ENCODE measurements at places on chromosomes 6 and 20.

DNA sequence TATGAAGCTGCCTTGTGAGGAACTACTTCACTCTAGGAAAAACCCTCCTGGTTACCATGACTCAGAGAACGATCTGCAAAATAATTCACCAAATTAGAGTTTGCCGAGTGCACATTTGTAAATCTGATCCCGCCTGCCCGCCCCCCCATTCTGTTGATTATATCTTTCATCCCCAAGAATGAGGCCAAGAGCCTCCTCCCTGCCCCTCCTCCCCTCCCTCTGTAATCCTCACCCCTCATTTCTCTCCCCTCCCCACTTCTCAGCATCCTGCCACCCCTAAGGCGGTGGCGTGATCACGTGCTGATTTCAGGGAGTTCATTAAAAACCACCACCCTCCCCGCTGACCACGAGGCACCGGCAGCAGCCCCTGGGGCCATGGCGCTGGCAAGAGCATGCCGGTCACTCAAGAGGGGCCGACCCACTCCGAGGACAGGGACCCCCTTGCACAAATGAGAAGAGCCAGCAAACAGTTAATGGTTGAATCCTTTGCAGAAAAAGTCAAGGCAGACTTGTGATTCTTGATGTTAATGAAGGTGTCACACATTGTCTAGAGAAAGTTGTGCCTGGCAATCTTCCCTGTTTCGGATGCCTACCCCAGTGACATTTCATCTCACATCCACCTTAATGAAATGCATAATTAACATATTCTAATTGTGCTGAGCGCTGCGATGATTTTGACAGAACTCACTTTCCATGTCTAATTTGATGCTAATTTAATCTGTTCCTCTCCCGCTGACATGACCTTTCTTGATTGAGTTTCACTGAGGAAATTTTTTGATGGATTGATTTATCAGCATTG lies 247.9 kb downstream of the ZNF217 start:
- DNase-seq: no peak

DNA sequence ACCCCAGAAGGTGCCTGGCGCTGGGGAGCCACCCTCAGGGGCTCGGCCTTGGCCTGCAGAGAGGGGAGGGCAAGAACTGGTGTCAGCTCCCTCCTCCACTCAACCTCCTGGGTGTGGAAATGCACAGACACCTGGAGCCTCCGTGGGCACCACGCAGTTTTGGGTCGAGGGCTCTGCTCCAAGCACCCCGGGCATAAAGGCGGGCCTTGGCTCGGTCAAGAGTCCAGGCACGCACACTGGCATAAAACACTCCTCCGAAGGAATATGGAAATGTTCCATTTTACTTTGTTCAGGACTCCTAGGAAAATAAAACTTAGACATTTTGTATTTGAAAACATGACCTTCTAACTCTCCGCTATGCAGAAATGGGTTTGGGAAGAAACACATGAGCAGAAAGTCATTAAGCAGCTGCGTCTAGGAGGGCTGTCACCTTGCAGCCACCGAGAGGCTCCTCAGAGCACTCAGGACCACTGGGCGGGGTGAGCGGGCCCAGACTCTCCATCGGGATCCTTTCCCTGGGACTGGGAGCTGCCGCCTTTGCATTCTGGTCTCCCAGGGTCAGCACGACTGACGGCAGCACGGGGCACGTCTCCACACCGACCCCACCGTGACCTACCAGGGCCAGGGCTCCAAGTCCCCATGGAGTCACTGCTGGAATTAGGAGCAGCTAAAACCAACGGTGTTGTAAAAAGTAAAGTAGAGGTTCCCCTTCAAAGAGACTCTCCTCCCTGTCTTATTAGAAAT lies 46.0 kb upstream of the DACT2 start:
- no peak for DNase-seq

GRCh38 chr20:9302091-9302462 lies 212.3 kb upstream of the LAMP5 start:
- DNase-seq: no peak

DNA sequence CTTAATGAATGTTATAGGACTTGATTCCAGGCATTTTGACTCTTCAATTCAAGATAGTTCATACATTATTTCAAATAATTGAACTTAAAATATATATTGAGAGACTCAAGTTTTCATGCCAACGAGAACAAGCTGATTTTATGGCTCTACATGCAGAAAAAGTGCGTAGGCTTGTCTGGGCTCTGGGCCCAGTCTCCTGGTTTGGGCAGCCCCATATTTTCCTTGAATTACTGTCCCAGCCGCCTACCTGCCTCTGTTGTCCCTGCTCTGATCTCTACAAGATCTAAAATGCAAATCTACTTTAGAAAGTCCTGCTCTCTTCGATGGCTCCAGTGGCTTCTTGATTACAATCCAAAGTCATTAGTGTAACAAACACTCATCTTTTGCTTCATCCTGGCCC lies 537.4 kb upstream of the CHD6 start:
- DNase-seq: no peak

Data from activated CD8-positive, alpha-beta T cell treated with anti-CD3 and anti-CD28 coated beads, Interleukin-2, amount 10 ng/mL, durations not matched to agents 7 days and 5 days (primary cell).